ENCODE measurements at places on chromosomes 6 and 20.

DNA sequence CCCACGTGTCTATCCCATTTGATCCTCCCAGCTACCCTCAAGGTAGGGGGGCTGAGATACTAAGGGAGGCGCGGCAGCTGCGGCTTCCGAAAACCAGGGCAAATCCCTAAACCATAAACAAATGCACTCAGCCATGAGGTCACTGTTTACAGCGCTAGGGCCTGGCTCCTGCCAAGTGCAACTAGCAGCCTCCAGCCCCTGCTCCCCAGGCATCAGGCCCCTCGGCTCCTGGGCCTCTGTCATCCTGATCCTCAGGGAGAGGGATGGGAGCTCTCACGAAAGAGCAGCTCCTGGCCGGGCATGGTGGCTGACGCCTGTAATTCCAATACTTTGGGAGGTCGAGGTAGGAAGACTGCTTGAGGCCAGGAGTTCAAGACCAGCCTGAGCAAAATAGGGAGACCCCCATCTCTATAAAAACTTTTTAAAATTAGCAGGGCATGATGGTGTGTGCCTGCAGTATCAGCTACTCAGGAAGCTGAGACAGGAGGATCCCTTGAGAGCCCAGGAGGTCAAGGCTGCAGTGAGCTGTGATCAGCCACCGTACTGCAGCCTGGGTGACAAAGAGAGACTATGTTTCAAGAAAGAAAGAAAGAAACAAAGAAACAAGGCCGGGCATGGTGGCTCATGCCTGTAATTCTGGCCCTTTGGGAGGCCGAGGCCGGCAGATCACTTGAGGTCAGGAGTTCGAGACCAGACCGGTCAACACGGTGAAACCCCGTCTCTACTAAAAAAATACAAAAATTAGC is 42.5 kb upstream of the TLDC2 start:
- no peak for DNase-seq

GRCh38 chr6:144519426-144519825 is 234.3 kb downstream of the UTRN start:
- DNase-seq = no peak

DNA sequence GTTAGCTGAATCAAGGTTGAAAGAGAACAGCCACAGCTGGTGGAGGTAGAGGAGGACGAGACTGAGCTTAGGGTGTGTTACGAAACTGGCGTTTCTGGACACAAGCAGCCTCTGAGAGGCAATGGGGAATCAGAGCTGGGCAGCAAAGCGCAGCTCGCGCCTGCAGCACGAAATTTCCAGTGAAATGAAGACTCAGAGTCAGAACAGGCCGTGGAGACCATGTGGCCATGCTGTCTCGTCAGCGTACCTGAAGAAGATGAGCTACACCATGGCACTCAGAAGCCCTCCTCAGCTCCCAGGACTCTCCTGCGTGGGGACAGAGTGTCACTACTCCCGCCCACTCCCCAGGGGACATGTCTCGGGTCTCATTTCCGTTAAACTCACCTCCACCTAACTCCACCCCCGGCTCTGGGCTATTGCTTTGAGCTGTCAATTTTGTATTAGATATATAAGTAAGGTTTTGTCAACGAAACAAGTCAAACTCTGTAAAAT is 256.9 kb downstream of the ERMARD start:
- no peak for DNase-seq

GRCh38 chr6:136706430-136706829 is 85.8 kb downstream of the MAP3K5 start:
- DNase-seq = no peak

DNA sequence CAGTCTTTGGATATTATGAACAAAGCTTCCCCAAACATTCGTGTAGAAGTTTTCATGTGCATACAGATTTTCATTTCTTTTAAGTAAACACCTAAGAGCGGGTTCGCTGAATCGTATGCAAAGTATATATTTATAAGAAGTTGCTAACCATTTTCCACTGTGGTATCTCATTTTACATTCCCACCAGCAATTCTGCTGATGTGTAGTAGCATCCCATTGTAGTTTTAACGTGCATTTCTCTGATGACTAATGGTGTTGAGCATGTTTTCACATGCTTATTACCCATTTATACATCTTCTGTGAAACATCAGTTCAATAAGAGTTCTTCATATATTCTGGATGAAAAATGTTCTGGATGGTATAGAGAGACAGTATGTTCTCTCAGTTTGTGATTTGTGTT is 97.4 kb downstream of the IYD start:
- DNase-seq = no peak

- no peak for DNase-seq
Measured at GRCh38 chr6:34176261-34177031, 30.6 kb upstream of the GRM4 start.

DNA sequence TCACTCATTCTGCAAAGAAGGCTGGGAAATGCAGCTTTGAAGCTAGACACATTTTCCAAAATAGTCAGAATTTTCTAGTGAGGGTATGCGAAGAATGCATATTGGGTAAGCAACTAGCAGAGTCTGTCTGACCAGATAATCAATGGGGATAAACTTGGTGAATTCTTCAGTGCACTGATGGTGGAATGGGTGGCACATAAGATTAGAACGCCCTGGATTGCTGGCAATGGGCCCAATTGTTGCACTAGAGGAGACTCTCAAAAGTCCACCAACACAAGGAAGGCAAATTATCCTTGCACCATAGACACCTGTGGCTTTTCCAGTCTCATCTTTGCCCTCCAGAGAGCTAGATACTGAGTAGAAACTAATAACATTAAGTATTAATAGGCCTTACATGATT is 167.6 kb downstream of the PTPRT start:
- no peak for DNase-seq

- DNase-seq = no peak
Measured at GRCh38 chr6:4402477-4402976, 267.2 kb upstream of the ECI2 start.

DNA sequence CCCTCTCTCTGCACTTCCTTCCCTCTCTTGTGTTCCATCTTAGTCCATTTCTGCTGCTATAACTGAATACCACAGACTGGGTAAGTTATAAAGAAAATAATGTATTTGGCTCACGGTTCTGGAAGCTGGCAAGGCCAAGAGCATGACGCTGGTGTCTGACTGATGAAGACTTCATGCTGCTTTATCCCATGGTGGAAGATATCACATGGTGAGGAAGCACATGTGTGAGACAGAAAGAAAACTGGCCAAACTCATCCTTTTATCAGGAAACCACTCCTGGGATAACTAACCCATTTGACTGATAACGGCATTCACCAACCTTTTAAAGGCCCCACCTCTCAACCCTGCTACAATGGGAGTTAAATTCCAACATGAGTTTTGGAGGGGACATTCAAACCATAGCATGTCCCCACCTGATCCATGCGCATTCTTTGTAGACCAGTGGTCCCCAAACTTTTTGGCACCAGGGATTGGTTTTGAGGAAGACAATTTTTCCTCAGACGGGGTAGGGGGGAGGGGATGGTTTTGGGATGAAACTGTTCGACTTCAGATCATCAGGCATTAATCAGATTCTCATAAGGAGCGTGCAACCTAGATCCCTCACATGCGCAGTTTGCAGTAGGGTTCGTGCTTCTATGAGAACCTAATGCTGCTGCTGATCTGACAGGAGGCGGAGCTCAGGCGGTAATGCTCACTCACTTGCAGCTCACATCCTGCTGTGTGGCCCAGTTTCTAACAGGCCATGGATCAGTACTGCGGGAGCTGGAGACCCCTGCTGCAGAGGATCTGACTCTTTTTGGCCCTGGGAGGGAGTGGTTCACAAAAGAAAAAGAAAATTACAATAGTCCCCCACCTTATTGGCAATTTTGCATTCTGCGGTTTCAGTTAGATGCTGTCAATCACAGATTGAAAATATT is 71.7 kb upstream of the RNF24 start:
- DNase-seq = no peak

DNA sequence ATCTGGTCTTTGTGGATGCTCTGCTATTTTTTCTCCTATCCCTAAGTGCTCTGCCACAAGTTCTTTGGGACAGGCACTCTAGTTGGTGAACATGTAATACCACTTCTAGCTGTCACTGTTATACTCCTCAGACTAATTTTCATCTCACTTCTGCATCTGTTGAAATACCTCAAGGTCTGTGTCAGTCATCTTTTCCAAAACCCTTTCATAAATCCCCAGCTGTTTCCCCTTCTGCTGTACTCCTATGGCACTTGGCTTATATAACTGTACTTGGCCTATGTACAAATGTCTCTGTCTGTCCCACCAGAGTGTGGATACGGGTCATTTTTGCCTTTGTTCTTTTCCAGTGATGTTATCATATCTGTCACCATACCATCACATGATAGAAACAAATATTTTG is 124.2 kb downstream of the FHL5 start:
- DNase-seq = no peak

DNA sequence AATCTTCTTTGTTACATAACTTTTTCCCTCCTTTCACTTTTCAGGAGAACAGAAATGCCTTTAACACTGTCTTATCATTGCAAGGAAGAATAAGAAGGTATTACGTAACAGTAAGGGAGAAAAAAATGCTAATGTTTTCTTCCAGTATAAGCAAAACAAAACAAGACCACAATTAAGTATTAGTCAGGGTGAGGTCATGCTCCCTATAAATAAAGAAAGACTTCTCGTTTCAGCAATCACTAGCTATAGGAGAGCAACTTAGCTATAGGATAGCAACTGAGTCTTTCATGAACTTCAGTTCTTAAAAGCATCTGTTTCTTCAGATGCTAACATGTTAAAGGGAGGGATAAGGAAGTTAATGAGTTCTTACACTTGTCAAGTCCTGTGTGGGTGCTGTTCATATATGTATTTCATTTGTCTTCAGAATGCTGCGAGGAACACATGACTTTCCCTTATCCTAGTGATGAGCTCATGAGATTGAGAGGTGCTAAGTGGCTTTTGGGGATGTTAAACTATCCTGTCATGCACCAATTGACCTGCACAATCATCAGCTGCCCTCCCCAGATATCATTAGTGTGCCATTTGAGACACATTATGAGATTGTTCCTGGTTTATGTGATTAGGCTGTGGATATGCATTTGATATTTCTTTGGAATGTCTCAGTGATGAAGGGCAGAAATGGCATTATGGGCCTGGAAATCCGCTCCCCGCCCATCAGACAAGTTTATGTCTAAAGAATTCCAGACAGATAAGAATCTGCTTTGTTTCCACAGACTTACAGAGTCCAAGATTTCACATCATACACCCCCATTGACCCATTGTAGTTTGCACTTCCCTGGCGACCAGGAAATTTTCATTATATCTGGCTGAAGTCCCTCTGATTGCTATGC is 37.5 kb downstream of the LAMA4 start:
- DNase-seq = no peak

GRCh38 chr6:134449781-134450180 is 131.9 kb upstream of the SGK1 start:
- no peak for DNase-seq

- DNase-seq = no peak
Measured at GRCh38 chr6:87654875-87655454, 47.1 kb downstream of the AKIRIN2 start.

GRCh38 chr20:9923648-9924047 is 84.8 kb upstream of the PAK5 start:
- DNase-seq = no peak

GRCh38 chr20:56205346-56205745 is 43.2 kb upstream of the MC3R start:
- DNase-seq = no peak

DNA sequence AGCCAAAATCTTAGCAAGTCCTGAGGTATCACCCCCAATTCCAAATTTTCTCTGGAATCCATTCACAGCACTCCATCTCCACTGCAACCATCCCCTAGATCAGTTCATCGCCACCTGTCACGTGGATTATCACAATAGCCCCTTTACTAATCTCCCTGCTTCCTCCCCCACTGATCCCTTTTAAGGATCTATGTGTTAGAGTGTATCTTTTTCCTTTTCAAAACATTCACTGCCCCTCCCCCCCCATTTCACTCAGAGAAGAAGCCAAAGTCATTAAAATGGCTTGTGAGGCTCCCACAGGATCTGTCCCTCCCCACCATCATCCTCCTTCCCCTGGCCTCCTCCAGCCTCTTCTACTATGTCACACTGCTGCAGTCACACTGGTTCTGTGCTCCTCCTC is 18.4 kb upstream of the SPAG4 start:
- no peak for DNase-seq
